Progenitor cell of endocrine pancreas (in vitro differentiated cells): ENCODE measurements at places on chromosomes 13 and 19.

GRCh38 chr13:106714271-106714982, 146.5 kb upstream of the ARGLU1 start:
- DNase-seq = no peak

GRCh38 chr19:18972851-18973250, 31.8 kb upstream of the HOMER3 start:
- DNase-seq = no peak

- no peak for DNase-seq
Observed at GRCh38 chr19:41431426-41432386, 4.5 kb upstream of the B3GNT8 start.

DNA sequence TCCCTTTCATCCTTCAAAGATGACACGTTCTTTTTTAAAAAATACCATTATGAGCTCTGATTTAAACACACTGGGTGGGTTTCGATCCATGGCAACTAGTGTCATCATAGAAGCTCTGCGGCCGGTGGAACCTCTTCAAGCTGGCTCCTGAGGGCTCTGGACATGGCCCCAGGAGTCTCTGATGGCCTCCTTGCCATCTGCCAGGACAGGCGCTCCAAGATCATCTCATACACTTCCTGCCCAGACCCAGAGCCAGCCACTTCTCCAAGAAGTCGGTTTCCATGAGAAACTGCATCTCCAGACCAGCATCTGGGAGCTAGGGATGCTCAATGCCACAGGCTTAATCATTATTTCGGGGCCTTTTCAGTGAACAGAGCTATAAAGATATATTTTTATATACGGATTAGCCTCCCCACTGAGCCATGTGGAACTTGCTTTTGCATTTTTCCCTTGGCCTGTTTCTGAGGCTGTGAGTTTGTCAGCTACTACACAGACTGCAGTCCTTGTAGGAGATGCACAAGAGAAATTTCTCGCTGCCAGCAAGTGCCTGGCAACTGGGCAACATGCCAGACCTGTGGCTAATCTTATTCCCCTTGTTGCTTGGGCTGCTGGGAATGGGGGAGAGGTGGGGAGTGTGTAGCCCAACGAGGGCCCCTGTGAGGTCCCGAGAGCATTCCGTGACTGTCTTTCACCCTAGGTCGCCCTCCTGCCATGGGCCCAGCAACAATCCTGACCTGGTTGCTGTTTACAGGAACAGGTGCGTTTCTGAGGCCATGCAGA, 15.9 kb downstream of the SUGP1 start:
- DNase-seq = no peak

- DNase-seq = no peak
Observed at GRCh38 chr13:36910545-36910944, 9.5 kb downstream of the SMAD9 start.

DNA sequence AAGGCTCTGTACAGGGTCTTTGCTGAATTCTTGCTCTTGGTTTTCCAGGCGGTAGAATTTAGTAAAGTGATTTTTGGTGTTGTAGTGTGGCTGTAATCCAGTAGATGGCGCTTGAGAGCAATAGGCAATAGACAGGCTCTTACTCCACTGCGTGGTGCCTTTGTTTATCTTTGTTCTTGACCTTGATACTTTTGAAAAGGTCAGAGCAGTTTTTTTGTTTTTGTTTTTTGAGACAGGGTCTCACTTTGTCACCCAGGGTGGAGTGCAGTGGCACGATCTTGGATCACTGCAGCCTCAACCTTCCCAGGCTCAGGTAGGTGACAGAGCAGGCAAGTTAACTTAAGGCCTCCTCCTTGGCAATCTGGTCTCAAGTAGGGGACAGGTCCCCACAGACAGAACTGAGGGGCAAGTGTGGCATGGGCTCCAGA, 12.2 kb upstream of the LILRA5 start:
- DNase-seq = no peak

DNA sequence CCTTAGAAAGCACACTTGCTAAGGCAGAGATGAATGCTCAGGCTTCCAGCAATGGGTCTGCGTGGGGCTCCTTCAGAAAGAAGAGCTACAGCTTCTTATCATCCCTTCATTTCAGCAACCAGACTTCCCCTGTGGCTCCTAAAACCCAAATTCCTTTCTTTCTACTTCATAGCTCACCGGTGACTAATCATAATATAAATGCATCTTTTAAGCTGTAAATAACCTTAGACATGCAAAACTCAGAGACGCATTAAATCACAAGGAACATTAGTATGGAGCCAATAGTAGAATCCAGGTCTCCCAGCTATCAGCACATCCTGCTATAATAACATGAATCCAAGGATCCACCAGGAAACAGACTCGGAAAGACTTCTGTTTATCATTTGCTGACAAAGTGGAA, 375.6 kb downstream of the COG6 start:
- no peak for DNase-seq

DNA sequence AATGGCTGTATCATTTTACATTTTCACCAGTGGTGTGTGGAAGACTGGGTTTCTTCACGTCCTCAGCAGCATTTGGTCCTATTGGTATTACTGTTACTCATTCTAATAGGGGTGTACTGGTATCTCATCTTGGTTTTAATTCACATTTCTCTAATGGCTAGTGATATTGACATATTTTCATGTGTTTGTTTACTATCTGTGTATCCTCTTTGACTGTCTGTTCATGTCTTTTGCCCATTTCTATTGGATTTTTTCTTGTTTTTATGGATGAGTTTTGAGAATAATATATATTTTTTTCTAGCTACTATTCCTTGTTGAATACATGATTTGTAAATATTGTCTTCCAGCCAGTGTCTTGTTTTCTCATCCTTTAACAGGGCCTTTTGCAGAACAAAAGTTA, 13.8 kb downstream of the IFNL2 start:
- no peak for DNase-seq

GRCh38 chr13:113863524-113864272, at the start of gene GAS6:
GAS6 (minus strand) TSS chr13:113864076; CDS start chr13:113863920, 156 bp downstream.
- peak; percentile 41 for DNase-seq

- DNase-seq = no peak
Observed at GRCh38 chr13:30857636-30858035, 48.4 kb upstream of the MEDAG start.

DNA sequence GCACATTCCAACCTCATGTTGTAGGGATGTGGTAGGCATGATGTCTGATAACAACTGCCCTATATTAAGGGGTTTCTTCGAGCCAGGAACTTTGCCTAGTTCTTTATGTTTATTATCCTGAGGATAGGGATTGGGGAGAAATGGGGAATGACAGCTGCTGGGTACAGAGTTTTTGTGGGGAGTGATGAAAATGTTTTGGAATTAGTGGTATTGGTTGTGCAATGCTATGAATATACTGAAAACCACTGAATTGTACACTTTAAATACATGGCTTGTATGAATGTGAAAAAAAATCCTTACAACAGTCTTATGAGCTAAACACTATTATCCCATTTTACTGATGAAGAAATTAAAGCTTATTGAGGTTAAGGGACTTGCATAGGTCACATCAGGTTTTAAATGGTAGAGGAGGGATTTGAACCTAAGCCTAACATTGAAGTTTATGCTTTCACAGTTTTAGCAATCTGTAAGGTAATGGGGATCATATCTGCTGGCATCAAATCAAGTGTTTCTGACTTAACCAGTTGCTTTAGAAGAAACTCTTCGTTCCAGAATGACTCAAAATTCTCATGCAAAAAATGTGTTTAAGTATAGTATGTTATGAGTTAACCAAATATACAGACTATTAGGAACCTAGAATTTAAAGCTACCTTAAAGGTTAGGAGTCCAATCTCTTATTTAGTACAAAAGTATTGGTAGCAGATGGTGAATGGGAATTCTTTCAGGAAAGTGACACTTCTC, 61.4 kb downstream of the ERCC5 start:
- no peak for DNase-seq

- peak; percentile 31 for DNase-seq
Observed at GRCh38 chr19:19185853-19186740, 5.9 kb downstream of the BORCS8 start.

DNA sequence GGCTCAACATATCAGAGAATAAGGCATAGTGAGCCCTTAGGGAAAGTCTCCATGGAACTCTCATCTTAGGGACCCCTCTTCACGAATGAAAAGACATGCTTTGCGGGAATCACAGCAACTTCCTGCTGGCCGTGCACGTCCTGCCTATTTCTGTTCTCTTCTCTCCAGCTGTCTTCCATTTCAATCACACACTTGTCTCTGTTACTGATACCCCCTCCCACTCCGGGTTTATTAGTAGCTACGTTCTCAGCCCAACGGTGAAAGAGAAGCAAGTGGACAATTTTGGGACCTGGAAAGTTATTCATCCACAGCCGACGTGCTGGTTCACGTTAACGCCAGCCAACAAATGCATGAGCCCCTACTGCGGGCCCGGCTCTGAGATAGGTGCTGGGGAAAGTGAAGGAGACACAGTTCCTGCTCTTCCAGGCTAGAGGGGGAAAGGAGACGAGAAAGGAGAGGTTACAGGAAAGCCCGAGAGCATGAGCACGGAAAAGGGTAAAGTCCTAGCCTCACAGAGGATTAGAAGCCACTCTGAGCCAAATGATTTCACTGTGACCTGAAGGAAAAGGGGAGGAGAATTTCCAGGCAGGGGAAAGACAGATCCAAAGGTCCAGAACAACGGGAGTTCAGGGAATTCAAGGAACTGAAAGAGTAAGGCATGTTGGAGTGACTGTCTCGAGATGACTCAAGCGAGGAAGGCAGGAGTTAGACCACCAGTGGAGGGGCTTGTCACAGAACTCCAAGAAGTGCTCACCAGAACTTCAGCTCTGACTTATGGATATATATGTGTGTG, 81.8 kb upstream of the CLDN10 start:
- DNase-seq = no peak

DNA sequence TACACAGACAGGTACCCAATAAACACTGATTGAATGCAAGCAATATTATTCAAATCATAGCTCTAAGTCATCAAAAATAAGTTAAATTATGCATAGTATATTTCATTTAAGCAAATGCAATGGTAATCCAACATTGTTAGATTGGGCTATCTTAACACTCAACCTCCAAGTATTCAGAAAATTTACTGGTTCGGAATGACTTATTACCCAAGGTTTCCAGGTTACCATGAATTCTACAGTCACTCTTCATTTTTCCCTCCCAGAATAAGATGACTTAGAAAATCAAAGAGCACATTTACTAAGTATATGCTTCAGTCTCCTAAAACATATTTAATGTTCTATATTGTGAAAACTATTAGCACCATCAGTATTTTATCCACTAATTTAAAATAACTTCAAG, 6.0 kb downstream of the UBL3 start:
- no peak for DNase-seq

GRCh38 chr13:109454167-109454917, 332.0 kb downstream of the IRS2 start:
- no peak for DNase-seq

DNA sequence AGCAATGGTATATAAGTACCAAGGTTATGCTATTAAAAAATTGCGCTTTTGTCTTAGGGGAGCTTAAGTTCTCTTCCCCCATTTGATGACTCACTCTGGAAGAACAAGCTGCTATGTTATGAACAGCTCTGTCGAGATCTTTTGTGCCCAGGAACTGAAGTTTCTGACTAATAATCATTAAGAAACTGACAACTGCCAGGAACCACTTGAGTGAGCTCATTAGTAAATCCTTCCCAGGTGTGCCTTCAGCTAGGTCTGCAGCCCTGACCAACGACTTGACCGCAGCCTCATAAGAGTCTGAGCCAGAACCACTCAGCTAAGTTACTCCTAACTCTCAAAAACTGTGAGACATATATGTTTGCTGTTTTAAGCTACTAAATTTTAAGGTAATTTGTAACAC, 147.8 kb downstream of the SLITRK6 start:
- no peak for DNase-seq

GRCh38 chr13:42367831-42368230, 95.9 kb downstream of the AKAP11 start:
- no peak for DNase-seq

GRCh38 chr19:6527893-6528543, 2.8 kb upstream of the TNFSF9 start:
- no peak for DNase-seq

DNA sequence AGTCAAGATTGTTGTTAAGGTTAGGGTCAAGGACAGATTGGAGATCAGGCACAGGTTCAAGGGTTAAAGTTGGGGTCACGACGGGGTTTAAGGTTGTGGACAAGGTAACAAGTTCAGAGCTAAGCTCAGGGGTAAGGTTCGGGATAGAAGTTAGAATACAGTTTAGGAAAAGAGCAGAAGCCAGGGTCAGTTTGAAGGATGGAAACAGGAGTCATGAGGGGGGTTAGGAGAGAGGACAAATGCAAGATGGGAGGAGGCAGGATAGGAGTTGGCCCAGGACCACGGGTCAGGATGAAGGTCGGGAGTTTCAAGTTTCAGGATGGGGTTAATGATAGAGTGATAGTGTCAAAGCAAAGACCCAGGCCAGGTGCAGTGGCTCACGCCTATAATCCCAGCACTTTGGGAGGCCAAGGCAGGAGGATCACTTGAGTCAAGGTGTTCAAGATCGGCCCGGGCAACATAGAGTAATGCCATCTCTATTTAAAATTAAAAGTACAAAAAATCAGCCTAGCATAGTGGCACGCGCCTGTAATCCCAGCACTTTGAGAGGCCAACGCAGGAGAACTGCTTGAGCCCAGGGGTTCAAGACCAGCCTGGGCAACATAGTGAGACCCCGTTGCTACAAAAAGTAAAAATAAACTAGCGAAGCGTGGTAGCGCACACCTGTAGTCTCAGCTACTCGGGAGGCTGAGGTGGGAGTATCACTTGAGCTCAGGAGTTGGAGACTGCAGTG, 7.7 kb downstream of the NPHS1 start:
- DNase-seq = no peak

GRCh38 chr19:42422901-42423461, 4.2 kb downstream of the LIPE start:
- peak; percentile 36 for DNase-seq

- DNase-seq = no peak
Observed at GRCh38 chr19:51410950-51411748, 6.3 kb downstream of the SIGLEC10 start.

- no peak for DNase-seq
Observed at GRCh38 chr19:6828698-6829633, 56.5 kb downstream of the VAV1 start.

GRCh38 chr19:52648336-52649016, 10.3 kb upstream of the ZNF83 start:
- DNase-seq = no peak

DNA sequence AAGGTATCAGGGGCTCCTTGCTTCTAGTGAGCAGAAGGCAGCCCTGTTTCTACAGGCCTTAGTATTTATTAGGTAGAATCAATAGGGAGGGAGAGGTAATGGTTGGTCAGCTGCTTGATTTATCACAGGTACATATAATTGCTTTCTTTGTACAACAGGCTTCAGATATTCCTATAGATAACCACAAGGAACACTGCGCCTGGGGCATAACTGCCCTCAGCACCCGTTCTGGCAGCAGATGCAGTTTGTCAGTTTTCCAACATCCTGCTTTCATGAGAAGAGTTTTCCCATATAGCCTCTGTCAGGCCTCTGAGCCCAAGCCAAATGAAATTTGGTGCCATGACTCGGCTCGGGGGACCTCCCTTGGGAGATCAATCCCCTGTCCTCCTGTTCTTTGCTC, 12.4 kb upstream of the ZNF486 start:
- no peak for DNase-seq
